Breast epithelium (tissue), 4 donors: ENCODE measurements at places on chromosomes 4 and X.

- no peak for DNase-seq
Observed at GRCh38 chr4:36208893-36209473, 35.3 kb downstream of the ARAP2 start.

DNA sequence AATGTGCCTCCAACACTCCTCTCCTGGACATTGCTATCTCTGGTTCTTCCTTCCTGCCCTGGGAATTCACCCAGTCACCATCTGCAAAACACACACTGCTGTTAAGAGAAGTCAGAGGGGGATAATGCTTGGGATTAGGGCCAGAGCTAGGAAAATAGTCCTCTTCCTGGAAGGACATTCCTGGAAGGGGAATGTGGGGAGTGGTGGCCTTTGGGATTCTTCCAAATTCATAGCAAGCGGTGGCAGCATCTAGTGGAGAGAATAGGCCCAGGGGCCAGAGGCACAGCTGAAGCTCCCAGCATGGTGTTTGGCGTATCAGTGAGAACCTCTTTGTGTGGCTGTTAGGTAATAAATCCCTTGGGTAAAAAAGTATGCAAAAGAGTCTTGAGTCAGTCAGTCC is 34.3 kb downstream of the SHROOM4 start:
- no peak for DNase-seq

DNA sequence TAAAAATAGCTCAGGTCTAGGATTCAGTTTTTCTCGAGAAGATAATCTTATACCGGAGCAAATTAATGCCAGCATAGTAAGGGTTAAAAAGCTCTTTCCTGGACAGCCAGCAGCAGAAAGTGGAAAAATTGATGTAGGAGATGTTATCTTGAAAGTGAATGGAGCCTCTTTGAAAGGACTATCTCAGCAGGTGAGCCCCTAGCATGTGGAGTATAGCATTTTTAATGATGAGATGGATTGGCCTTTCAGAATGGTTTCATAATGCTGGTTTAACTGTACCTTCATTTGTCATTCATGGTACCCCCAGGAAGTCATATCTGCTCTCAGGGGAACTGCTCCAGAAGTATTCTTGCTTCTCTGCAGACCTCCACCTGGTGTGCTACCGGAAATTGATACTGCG is 79.4 kb downstream of the SLC10A6 start:
- DNase-seq: no peak

DNA sequence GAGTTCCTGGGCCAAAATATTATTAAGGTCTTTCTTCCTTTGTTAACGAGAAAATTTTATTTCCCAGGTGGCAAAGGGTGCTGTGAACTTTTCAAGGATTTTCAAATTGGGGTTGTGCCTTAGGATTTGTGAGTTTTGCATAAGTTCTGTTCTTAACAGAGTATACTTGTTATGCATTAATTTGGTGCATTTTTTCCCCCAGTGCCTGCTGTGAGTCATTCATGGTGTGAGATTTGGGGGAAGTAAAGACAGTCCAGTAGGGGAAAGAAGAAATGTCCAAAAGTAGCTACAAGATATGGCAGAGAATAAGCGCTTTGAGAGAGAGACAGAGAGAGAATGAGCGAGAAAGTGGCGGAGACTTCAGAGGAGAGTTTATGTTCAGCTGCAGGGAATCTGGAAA is 239.2 kb downstream of the ARHGAP10 start:
- DNase-seq: no peak

DNA sequence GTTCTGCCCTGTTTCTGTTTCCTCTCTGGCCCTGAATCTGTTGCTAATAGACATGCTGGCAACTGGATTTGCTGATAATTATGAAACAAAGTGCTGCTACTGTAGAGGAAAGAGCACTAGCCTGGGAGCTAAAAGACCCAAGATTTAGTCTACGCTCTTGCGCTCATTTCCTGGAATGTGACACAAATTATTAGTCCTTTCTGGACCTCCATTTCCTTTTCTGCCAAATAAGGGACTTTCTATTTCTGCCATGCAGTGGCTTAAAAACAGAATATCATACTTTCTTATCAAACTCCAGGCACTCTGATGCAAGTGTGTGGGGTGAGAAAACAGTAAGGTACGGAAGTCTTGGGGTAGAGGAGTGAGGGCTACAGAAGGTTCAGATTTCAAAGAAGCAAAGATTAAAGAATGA is 48.3 kb upstream of the GPR174 start:
- DNase-seq: no peak

- no peak for DNase-seq
Observed at GRCh38 chrX:38513112-38513742, 48.1 kb upstream of the TSPAN7 start.

DNA sequence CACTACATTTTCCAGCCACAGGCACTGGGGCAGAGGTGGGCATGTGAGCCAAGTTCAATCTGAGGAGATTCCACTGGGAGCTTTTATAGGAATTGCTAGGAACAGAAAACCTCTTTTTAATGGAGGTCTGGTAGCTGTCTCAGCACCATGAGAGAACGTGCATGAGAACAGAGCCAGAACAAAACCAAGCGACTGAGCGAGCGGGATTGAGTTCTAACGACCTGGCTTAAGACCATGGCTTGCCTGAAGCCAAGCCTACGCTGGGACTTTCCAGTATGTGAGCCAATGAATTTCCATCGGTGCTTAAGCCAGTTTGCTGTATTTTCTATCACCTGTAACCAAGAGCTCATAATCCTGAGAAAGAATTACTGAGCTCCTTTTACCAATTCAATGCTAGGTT is 183.7 kb downstream of the NR3C2 start:
- DNase-seq: no peak

- no peak for DNase-seq
Observed at GRCh38 chrX:5957506-5957905, 271.2 kb downstream of the NLGN4X start.

- DNase-seq: no peak
Observed at GRCh38 chr4:70670332-70671014, 4.2 kb upstream of the JCHAIN start.

DNA sequence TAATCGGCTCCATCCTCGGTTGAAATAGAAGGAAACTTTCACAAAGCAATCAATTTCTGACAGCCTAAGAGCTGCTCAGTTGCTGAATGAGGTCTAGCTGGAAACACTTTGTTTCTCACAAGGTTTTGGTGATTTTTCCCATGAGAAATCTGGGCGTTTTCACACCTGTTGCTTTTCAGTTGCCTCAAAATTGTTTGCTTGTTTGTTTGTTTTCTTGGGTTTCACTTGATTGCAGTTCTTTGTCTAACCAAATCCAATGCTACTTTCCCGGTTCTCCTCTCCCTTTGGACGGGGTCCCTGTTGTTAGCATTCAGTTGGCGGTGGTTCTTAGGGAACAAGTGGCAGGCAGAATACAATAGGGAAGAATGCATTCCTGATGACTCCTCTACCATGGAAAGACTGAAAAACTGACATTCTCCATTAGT is 135.5 kb downstream of the PALLD start:
- no peak for DNase-seq

- DNase-seq: no peak
Observed at GRCh38 chrX:69298466-69299140, 133.3 kb upstream of the PJA1 start.

DNA sequence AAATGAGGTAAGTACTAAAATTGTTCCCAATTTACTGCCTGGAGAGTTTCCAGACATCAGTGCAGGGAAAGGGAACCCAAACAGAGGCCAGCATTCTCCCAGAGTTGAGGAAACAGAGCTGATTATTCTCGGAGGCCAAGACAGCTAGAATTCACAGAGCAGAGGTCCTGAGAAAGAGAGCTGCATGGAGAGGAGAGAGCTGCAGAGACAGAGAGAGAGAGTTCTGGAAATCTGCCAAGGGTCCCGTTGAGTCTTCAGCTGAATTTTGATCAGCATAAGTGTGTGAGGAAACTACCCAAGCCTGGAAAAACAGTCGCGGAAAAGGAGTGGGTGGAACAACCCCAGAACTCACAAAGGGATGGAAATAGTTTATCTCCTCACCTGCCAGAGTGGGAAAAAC is 43.8 kb upstream of the GPR173 start:
- no peak for DNase-seq

GRCh38 chr4:24753519-24753918 is 41.9 kb upstream of the SOD3 start:
- DNase-seq: no peak

- peak; percentile 46 for DNase-seq
Observed at GRCh38 chr4:184355111-184355604, 119.2 kb downstream of the IRF2 start.

GRCh38 chr4:149311076-149311475 is 504.6 kb downstream of the IQCM start:
- no peak for DNase-seq

- DNase-seq: no peak
Observed at GRCh38 chrX:154727418-154727817, 23.5 kb downstream of the GAB3 start.

GRCh38 chrX:154008521-154008920 is 11.2 kb downstream of the IRAK1 start:
- no peak for DNase-seq

GRCh38 chrX:12977761-12978204 is 2.9 kb downstream of the TMSB4X start:
- no peak for DNase-seq

DNA sequence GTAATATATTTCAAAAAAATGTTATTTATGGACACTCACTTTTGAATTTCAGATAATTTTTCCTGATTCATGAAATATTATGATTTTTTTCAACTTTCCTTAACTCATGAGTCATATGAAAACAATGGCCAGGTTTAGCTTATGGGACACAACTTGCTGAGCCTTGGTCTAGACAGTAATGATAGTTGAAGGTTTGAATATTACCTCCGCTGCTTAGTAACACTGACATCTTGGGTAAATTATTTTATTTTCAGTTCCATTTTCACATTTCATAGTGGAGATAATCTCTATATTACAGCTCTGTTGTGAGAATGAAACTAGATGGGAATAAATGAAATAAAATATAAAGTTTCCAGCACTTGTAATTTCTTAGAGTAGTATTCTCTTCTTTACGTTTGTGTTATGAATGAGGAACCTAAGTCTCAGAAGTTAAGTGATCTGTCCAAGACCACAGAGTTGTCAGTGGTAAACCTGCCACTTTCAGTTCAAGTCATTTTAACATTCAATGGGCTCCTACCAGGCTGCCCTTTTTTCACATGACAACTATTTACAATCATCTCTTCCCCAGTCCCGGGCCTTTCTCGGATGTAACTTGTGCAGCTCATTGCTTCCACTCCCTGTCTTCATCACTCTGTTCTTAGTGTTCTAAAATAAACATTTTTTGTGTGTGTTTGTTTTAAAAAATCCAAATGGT is 46.8 kb upstream of the GC start:
- no peak for DNase-seq

- no peak for DNase-seq
Observed at GRCh38 chrX:49746306-49746705, 50.5 kb upstream of the PAGE1 start.

DNA sequence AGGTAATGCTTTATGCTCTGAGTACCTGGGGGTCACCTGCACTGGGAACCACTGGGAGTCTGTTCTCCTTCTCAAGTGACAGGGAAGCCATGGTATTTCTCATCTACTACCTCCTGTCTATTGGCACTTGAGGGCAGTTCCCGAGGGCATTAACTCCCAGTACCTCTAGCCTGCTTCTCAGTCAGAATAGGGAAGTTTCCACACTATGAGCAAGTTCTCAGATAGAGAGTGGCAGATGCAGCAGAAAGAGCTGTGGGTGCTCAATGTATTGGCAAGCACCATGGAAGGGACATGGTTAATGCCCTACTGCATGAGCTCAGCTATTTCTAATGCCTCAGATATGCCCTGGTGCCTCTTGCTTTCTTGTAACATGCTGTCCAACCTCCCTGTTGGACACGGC is 74.1 kb downstream of the ANOS1 start:
- DNase-seq: no peak

DNA sequence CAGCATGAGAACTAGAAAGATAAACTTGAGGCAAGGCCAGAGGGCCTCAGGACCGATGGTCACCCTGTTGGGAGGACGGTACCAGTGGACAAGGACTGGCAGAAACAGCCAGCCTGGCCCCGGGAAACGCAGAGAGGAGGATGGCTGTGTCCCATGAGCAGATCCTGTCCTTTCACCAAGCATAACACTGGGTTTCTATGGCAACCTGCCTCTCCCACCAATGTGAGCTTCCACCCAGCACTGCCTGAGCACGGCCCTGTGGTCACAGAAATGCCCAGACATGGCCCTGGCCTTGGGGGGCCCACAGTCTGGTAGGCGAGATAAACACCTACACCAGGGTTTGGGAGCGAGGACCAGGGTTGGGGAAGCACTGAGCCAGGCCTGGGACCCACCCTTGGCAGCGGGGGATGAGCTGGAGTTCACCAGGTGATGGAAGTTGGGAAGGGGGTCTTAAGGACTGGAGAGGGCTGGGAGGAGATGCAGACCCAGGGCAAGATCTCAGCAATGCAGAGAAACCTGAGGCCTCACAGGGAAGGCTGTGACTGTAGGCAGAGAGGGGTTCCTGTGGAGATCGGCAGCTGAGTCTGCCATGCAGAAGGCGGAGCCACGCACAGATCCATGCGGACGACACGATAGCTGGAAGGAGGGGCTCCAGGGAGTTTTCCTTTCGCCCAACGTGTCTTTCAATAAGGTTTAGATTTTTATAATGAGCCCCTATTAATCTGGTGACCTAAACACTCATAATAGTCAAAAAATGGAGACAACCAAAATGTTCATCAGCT is 32.7 kb upstream of the CRMP1 start:
- DNase-seq: no peak

DNA sequence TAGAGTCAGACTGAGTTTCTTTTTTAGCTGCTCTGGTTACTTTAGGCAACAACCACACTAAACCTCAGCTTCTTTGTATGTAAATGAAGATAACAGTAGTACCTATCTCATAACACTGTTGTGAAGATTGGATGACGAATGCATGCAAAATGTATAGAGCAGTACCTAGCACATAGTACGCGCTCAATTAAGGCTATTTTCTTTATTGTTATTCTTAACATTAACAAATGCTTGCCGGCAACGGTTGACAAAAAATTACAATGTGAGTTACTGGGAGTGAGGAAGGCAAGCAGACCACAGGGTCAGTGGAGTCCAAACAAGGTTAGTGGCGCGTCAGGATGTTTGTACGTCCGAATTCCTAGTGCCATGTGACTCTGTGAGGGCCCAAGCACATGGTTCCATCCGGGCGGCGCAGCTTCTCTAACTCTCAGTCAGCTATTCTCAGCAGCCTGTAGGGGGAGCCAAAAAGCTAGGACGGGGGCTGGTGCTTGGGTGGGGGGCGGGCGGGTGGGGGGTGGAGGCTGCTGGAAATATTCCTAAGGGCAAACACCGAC is 821 bp upstream of the NALF2 start:
- DNase-seq: no peak

DNA sequence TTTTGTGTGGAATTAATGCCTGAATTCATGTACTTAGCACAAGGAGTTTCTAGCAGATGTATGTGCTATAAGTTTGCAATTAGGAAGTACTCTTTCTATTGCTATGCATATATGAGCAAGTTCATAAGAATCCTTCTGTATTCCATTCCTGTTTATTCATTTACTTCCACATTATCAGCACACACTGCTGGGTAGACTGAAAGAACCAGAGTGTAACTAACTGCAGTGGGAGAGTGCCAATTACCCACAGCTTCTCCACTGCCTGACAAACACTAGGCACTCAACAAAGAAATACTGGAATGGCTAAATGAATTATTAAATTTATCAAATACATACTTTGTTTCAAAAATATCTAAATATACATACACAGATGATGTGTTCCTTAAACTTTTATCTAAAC is 219.6 kb downstream of the CAMK2D start:
- DNase-seq: no peak
